ENCODE measurements at places on chromosomes 11 and 22.

DNA sequence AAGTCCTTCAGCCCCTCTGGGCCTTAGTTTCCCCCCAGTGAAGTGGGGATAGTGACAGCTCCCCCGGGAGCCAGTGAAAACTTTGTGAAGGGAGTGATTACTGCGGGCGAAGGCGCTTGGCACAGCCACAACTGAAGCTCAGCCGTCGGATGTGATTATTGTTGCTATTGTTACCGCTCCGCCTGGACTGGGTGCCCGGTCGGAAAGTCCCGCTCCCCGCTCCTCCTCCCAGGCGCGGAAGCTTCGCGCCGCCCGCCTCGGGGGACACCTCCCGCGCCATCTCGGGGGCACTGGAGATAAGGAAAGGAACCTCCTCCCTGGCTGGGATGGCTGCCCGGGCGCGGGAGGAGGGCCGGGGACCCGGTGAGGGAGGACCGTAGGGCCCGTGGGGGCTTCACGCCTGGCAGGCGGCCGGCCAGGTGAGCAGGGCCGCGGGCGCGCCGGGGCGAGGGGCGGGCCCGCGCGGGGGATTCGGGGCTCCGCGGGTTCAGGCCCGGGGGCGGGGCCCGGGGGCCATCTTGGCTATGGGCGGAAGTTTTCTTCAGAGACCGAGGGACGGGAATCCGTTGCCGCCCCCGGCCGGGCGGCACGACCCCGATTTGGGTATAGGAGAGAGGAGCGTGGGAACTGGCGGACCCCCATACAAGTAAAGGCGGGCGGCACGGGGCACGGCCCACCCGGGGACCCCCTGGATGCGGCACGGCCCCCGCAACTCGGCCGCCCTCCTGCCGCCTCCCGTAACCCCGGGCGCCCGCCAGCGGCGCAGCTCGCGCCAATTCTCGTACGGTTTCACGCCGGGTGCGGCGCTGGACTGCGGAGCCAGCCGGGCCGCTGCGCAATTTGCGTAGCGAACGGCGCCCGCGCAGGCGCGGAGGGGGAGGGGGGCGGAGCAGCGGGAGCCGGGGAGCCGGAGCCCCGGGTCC is at the start of gene GPR137:
TSS of gene GPR137 (plus strand) at position 887 of the 923 bp plus-strand sequence. CDS start 677 bp downstream, outside the sequence.
- no peak for DNase-seq

- no peak for DNase-seq
These were observed 59.5 kb downstream of the DHCR7 start for GRCh38 chr11:71388637-71389235.

- no peak for DNase-seq
These were observed 1.5 kb downstream of the ZP1 start for GRCh38 chr11:60868682-60869450.

GRCh38 chr11:75721852-75722668 is 4.4 kb downstream of the MOGAT2 start:
- DNase-seq, result no peak

DNA sequence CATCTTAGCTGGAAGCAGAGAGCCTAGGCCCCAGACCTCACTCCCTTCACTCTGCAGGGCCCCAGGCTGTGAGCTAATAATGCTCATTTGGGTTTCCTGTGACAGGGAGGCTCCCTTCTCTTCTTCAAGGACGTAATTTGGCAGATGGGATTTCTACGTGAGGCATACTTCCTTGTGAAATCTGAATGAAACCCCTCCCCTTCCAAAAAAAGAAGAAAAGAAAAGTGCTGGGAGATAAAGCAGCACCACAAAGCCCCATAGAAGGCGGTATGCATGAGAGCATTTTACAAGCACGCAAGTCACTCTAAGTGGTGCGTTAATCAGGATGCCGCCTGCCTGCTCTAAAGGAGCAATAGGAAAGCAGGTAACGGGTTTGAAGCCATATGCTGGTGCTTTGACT is 5.7 kb downstream of the P2RX3 start:
- DNase-seq, result no peak

DNA sequence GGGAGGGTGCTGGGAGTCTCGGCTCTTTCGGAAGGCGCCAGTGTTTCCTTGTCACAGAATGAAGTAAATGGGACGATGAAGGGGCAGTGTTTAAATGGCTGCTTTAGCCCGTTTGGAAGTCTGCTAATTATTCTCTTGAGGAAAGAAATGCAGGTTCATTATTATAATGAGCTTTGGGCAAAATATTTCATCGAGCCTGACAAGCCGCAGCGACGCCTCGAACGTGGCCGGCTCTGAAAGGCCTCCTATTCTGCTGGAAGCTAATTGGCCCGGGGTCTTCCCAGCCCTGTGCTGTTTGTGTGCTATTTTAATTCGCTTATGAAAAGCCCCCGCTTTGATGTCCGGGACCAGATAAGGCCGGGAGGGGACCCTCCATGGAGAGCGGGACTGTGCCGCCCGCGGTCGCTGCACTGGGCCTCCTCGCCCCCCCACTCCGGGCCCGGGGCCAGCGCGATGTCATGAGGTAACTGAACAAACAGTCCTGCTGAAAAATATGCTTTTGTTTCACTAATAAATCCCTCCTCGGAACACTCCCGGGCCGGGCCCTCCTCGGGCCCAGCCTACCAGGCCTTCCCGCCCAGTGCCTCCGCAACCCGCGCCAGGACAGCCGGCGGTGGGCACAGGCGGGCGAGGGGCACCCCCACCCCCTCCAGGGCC is 78.4 kb downstream of the CDKN1C start:
- DNase-seq, result no peak

- DNase-seq, result no peak
These were observed at the start of the genes POLR2L and TSPAN4 for GRCh38 chr11:842370-843002. Gene POLR2L (minus strand): TSS chr11:842529. CDS start chr11:842508, 21 bp downstream. Gene TSPAN4 (plus strand): TSS chr11:842852. CDS start chr11:850305, 7,453 bp downstream.

GRCh38 chr11:65873318-65874156 is 937 bp upstream of the EFEMP2 start:
- DNase-seq, result no peak

DNA sequence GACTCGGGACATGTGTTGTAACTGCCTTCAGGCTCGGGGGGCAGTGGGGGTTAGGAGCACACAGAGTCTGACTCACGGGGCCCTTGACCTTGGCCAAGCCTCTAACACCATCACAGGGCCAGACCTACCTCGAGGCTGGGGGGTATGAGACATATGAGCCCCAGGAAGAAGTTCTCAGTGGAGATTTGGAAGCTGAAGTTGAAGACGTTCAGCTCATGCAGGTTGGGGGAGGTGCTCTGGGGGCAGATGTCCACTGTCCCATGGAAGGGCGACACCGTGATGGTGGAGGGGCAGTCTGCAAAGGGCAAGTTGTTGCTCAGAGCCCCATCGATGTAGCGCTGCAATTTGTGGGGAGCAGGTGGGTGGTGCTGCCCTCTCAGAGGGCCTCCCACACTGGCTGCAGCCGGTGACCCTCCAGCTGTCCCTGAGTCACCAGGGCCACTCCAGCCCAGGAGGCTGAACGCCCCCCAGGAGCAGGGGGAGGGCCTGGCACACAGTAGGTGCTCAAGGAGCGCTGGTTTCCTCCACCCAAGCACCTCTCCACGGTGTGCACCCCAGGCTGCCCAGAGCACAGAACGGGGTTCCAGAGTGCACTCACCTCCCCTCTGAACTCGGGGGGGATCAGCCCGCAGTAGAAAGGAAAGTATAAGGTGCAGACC is 2.5 kb downstream of the PNPLA5 start:
- DNase-seq, result no peak

GRCh38 chr11:79744941-79745340 is 304.1 kb upstream of the TENM4 start:
- DNase-seq, result no peak

GRCh38 chr11:131470216-131470925 is 100.0 kb downstream of the NTM start:
- no peak for DNase-seq

DNA sequence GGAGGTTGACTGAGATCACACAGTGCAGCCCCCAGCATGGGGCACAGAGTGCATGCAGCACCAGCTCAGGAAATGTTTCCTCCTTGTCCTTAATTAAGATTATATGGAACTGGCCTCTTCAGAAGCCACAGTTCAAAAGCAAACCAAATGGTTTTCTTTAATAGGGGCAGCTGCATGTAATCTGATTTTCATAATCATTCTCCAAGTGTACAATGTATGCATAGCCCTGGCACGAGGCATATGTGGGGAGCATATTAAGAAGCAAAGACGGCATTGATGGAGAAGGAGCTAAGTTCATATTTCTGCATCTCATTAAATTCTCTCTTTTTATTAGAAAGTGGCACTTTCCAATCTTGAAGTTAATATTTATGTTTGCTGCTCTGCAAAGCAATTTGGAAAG is 9.9 kb upstream of the PARVB start:
- no peak for DNase-seq

- DNase-seq, result no peak
These were observed 16.4 kb upstream of the RFPL3 start for GRCh38 chr22:32341122-32341740.

DNA sequence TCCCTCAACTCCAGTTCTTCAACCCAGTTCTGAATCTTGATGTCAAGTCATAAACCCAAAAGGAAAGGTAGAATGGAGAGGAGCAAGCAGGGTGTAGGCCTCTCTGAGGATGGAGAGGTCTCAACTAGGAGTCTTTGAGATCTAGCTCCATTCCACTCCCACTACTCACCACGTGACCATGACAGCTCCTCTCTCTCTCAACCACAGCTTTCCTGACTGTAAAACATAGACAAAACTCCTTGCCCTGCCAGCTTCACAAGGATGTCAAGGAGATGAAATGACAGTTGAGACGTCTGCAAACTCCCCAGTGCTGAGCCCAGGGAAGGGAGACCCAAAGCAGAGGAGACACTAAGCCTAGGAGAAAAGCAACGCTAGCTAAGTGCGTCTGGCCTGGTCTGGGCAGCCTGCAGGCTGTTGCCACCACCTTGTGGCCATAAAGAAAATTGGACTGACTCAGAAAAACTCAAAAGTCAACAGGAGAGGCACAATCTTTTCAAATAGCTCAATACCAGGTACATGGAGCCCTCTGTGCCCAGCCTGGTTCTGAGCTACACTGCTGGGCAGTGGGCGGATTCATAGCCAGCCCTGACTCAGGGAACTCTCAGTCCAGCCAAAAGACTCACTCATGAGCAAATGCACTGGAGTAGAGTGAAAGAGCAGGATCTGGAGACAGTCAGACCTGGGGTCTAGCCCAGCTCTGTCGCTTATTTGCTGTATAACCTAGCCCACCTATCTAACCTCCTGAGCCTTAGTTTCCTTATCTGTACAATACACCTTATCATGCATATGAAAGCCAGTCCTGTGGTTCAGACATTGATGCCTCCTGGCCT is 3.4 kb downstream of the CLPB start:
- DNase-seq, result no peak

- no peak for DNase-seq
These were observed 21.4 kb upstream of the PANX2 start for GRCh38 chr22:50148991-50149721.

GRCh38 chr11:117654281-117655255 is 142.4 kb downstream of the DSCAML1 start:
- DNase-seq, result no peak

DNA sequence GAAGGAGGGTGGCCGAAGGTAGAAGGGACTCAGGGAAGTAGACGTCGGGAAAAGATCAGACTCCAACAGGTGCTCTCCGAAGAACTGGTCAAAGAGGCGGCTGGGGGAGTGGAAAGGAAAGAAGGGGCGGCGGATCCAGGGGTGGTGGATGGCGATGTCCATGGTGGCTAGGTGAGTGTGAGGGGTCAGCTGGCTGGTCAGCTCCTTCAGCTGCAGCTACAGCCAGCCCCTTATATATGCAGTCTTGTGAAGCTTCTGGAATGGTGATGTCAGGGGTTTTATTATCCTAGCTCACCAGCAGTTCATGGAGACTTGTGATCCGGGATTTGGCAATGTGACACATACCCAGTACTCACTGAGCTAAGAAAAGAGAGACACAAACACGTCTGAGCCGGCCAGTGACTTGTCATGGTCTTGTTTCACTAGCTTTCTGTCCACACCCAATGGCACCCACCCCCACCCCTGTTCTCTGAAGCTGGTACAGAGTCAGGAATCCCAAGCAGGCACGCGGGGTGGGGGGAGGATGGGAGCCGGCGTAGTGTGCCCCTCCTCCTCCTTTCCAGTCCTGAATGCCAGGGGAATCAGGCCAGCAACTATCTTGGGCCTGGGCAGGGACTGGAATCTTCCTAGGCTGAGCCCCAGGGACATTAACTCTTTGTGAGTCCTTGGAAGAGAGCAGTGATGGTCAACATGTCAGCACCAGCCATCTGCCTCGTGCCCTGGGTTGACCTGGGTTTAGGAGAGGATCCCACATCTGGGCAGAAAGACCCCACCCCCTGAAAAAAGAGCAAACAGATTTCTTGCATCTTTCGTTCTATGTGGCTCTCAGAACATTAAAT is at the start of gene CRYAB:
TSS of gene CRYAB (minus strand) at position 208 of the 839 bp plus-strand sequence. CDS start at position 162, 46 bp downstream.
- DNase-seq, result peak; percentile 95

DNA sequence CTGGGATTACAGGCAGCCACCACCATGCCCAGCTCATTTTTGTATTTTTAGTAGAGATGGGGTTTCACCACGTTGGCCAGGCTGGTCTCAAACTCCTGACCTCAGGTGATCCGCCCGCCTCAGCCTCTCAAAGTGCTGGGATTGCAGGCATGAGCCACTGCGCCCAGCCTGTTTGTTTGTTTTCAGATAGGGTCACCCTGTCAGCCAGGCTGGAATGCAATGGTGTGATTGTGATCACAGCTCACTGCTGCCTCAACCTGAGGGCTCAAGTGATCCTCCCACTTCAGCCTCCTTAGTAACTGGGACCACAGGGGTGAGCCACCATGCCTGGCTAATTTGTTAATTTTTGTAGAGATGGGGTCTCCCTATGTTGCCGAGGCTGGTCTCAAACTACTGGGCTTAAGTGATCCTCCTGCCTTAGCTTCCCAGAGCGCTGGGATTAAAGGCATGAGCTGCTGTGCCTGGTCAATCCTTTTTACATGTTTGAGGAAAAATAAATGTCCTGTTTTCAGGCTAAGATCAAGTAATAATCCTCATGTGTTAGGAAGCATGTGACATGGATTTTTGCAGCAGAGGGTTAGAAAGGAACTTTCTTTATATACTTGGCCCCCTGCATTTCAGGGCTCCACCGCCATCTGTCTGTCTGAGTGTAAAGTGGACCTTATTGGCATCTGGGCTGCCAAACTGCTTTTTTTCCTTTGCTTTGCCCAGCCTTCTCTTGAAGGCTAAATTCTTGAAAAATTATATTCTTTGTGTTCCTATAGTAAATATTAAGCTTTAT is 4.8 kb upstream of the SLC3A2 start:
- no peak for DNase-seq

DNA sequence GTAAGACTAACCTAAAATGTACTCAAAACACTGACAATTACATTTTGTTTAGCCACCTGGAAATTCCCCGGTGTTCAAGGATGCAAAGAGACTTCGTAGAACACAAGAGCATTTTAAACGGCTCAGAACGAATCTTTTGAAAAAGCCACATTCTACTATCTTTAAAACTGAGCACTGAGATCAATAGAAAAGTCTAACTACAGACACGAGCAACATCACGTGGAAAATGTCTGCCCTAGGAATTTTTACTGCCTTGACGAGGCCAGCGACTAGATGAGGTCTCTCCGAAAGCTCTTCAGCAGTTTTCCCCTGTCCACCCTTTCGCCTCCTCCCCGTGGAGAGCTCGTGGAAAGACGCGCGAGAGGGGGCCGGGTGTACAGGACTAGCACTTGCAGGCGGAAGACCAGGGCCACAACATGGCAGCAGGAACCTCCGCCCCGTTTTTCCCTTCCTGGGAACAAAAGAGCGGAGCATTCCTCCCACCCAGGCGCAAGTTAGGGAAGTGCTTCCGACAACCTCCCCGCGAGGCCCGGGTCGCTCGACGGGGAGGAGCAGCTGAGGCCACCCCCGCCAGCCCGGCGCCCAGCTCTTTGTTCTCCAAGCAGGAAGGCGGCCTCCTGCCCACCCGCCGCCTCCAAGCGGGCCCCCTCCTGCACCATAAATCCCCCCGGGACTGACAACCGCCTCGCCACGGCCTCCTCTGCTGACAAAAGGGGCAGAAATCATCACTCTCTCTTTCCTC is 1.1 kb downstream of the EIF4G2 start:
- DNase-seq, result no peak

- DNase-seq, result no peak
These were observed 25.0 kb downstream of the KRTAP5-5 start for GRCh38 chr11:1654388-1655167.

Data from AG04449 (cell line).